Heart right ventricle (tissue), 16 donors: ENCODE measurements at places on chromosomes 5 and 9. TPM values are rescaled to one million over a fixed set of nuclear protein-coding genes. Genes with fewer than 3 reads are reported as not detected.
A peak's percentile ranks its signal among the peaks of the same experiment; 100 is the strongest.

- DNase-seq, result no peak
Measured at GRCh38 chr5:131457193-131457592, 177.8 kb downstream of the RAPGEF6 start.

DNA sequence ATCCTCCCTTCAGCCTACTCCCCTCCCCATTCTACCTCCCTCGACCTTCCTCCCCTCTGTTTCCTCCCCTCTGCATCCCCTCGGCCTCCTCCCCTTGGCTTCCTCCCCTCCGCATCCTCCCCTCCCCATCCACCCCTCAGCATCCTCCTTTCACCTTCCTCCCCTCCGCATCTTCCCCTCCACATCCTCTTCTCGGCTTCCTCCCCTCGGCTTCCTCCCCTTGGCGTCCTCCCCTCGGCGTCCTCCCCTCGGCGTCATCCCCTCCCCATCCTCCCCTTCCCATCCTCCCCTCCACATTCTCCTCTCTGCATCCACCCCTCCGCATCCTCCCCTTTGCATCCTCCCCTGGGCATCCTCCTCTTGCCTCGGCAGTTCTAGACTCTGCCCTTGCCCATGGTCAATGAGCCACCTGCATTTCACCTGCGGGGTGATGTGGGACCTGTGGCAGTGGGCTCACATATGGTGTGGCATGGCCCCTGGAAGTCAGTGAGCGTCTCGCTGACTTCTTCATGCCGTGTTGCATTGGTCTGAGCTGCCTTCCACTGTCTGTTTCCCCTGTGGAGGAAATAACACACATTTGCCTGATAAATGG, 113.0 kb downstream of the WNK2 start:
- DNase-seq, result no peak

- no peak for DNase-seq
Measured at GRCh38 chr5:158055111-158055501, 196.2 kb upstream of the CLINT1 start.

GRCh38 chr5:54315736-54316528, 5.6 kb upstream of the ARL15 start:
- no peak for DNase-seq

GRCh38 chr5:134603059-134603458, 29.6 kb downstream of the SAR1B start:
- no peak for DNase-seq

DNA sequence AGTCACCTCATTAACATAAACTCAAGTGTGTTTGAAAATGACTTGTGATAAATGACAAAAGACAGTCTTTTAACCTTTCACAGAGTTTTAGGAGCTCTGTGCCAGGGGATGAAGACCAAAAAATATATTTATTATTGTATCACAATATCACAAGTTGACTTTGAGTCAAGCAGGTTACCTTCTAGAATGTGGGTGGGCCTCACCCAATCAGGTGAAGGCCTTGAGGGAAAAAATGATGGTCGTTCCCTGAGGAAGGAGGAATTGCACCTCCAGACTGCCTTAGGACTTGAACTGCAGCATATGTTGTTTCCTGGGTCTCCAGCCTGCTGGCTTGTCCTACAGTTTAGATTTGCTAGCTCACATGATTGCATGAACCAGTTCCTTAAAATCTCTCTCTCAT, 41.6 kb upstream of the PANK3 start:
- no peak for DNase-seq

GRCh38 chr9:8764051-8764450, 964.5 kb upstream of the DMAC1 start:
- no peak for DNase-seq

- no peak for DNase-seq
Measured at GRCh38 chr9:99011161-99011709, 67.5 kb downstream of the COL15A1 start.

DNA sequence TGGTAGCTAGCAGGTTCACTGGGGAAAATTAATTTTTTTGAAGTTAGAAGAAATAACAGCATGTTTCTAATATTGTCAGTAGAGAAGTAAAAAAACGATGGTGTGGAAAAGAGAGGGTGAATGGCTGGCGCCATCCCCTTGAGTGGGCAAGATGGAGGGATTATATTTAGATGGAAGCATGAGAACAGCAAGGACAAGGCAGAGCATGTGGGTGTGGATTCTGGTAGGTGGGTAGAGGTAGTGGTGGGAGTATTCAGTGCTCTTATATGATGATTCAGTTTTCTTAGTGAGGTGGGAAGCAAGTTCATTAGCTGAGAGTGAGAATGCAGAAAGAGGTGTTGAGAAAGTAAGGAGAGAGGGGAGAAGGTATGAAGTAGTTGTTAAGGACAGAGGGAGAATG, 188.1 kb downstream of the GABRB2 start:
- no peak for DNase-seq

GRCh38 chr9:3698531-3698930, 172.7 kb upstream of the RFX3 start:
- DNase-seq, result no peak

DNA sequence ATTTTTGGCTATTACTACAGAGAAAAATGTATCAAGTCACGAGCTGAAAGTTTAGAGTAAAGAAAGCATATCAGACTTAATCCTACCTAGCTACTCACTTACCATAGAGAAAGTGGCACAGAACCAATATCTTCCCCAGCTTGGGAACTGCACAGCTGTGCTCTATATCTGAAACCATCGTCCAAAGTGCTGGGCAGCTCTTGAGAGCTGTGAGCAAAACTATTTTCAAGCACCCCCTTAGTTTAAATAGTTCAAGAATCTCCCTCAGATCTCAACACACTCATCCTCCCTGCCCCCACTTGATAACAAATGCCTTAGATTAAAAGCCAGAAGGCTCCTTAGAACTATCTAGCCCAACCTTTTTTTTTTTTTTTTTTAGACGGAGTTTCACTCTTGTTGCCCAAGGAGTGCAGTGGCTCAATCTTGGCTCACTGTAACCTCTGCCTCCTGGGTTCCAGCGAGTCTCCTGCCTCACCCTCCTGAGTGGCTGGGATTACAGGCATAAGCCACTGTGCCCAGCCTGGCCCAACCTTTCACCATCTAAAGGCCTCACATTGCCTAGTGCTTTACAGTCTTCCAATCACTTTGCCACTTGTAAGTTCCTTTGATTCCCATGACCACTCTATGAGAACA, 94.2 kb upstream of the APC start:
- no peak for DNase-seq

GRCh38 chr5:170849374-170849773, 12.4 kb upstream of the RANBP17 start:
- DNase-seq, result no peak

GRCh38 chr9:94909250-94909894, 182.9 kb downstream of the AOPEP start:
- DNase-seq, result peak; percentile 2

DNA sequence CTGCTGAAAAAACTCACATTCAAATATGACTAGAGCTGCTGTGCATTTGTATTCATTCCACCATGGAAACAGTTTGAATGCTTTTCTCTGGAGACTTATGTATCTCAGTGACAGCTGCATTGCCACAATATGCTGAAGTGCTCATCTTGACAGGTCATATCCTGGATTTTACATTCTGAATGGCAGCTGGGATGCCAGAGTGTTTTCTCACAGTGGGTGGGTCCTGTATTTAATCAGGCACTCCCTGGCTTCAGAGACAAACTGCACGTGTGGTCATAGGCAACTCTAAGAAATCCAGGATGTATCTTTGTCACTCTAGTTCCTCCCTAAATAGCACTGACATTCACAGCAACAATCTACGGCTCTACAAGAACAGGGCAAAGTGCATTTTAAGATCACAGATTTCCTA, 75.6 kb downstream of the ST8SIA4 start:
- DNase-seq, result no peak

- DNase-seq, result no peak
Measured at GRCh38 chr9:15642369-15642962, 89.6 kb downstream of the CCDC171 start.

- DNase-seq, result no peak
Measured at GRCh38 chr5:60961685-60962084, 16.7 kb downstream of the NDUFAF2 start.

The FST gene
- total RNA-seq, result 0.90 TPM

The FGF1 gene
- 42.4 TPM for total RNA-seq

The CAMK2A gene
- 16.1 TPM for total RNA-seq

The PCDHA6 gene
- total RNA-seq, result not detected

The VDAC1 gene
- 575 TPM for total RNA-seq

The TBC1D2 gene
- total RNA-seq, result 3.5 TPM

The PAEP gene
- not detected for total RNA-seq

The CD180 gene
- 3.3 TPM for total RNA-seq

The WNK2 gene
- total RNA-seq, result 216 TPM

The TEX48 gene
- total RNA-seq, result not detected

The ARID3C gene
- total RNA-seq, result not detected

The UQCRQ gene
- 1,839 TPM for total RNA-seq

The C5orf63 gene
- 11.6 TPM for total RNA-seq

The CARD19 gene
- 25.8 TPM for total RNA-seq

The GPR151 gene
- not detected for total RNA-seq
